ENCODE measurements at places on chromosomes 2 and 18.

GRCh38 chr2:17362956-17363355 lies 155.3 kb downstream of the RAD51AP2 start:
- DNase-seq: no peak

GRCh38 chr2:33384599-33384961 lies 91.9 kb upstream of the RASGRP3 start:
- DNase-seq: no peak

DNA sequence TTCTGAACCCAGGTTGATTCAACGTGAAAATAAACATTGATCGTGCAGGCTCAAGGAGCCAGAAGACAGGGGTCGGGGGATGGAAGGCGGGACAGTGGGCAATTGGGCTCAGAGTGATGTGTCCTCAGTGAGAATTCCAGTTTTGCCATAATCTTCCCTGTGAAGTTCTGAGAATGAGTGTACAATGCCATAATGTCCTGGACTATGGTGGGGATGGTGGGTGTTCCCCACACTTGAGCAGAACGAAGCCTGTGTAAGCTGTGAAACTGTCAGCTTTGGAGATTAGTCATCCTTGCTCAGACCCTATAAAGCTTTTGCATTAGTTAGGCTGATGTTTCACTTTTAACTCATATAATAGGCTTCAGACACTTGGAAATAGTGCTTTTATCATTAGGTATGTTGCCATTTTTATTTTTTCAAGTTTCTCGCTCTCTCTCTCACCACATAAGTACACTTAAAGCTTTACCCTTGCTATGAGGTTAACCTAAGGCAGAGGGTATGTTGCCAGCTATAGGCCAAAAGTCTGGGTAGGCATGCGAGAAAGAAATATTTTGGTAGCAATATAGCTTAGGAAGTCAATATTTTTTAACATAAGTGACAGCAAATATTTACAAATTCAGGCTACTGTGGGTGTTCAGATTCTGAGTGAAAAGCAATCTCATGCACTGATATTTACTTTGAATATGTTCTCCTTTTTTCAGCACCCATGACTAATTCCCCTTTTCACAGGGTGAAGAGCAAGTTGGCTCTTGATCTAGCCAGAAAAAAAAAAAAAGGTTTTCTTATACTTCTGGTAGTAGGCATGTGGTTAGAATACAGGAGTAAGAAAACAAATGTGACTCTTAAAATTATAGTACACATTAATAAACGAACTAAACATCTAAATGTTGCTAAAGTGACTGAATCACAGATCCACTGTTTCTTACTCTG lies 47.2 kb downstream of the CDC42EP3 start:
- no peak for DNase-seq

DNA sequence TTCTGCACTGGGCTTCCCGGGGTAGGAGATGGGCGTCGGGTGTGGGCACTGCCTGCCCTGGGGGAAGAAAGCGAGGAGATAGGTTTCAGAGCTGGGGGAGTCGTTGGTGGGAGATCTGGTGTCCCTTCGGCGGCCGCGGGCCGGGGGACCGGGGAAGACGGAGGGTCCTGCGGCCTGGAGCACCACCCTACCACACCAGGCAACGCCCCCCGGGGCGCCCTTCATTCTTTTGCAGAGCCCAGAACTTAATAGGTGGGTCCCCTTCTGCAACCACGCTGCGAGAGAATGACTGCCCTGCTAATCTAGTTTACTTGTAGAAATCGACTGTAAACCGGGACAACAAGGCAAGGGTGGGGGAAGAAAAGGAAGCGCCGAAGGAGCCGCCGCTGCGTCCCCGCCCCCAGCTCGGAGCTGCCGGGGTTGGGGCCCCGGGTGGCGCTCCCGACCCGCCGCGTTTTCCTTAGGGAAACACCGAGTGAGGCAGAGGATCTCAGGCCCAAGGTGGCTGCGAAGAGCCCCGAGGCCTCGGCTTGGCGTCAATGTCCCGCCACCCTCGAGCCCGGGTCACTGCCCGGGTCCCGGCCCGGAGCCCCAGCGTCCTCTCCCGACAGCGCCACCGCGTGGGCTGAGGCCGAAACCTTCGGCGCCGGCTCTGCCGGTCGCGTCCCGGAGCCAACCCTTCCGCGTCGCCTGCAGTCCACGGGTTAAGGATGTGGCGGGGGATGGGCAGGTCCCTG lies 5.4 kb upstream of the SATB2 start:
- no peak for DNase-seq

DNA sequence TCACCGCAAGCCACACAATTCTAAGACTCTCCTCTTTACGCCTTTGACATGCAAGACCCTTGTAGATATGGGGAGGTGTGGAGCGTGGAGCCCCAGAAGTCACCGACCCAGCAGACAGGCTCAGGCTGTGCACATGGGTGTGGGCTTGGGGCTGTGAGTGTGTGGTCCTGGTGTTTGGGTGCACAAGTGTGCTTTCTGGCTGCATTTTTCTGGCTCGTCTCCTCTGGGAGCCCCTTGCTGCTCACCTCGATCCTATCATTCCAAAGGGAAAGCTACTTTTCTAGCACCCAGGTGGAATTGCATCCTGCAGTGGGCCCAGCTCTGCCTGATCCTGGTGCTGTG lies 143.0 kb downstream of the ACOXL start:
- DNase-seq: no peak

DNA sequence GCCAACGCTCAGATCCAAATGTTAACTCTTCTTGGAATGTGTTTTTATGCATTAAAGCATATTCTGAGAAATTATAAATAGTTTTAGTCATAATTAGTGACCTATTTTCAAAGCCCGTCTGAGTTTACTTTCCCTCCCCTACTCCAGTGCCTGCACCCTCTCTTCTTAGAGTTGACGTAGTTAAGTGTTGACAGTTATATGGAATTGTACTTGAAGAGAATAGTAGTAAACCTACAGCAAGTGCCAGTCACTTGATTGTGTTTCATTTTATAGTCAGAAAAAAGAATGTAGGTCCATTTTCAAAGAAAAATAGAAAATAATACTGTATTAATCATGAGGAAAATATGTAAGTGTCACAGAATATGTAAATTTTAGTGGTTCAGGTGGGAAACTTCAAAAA lies 41.2 kb downstream of the ZCCHC2 start:
- no peak for DNase-seq

Measured in stimulated activated CD8-positive, alpha-beta memory T cell treated with anti-CD3 and anti-CD28 coated beads, Interleukin-7, amount 100 ng/mL, for 1 hour (primary cell).